ENCODE measurements at places on chromosomes 4 and X. TPM values are rescaled to one million over a fixed set of nuclear protein-coding genes. Genes with fewer than 3 reads are reported as not detected.

The CXXC4 gene
- total RNA-seq, result under 0.01 TPM

The NDP gene
- not detected for total RNA-seq

The CLCN5 gene
- total RNA-seq, result 8.1 TPM

The PRKG2 gene
- total RNA-seq, result not detected

The SLIT2 gene
- 1.3 TPM for total RNA-seq

Data from bladder microvascular endothelial cell (primary cell).